ENCODE measurements at places on chromosomes 2 and 18.

GRCh38 chr2:147855316-147855715 is 10.5 kb downstream of the ACVR2A start:
- no peak for DNase-seq

DNA sequence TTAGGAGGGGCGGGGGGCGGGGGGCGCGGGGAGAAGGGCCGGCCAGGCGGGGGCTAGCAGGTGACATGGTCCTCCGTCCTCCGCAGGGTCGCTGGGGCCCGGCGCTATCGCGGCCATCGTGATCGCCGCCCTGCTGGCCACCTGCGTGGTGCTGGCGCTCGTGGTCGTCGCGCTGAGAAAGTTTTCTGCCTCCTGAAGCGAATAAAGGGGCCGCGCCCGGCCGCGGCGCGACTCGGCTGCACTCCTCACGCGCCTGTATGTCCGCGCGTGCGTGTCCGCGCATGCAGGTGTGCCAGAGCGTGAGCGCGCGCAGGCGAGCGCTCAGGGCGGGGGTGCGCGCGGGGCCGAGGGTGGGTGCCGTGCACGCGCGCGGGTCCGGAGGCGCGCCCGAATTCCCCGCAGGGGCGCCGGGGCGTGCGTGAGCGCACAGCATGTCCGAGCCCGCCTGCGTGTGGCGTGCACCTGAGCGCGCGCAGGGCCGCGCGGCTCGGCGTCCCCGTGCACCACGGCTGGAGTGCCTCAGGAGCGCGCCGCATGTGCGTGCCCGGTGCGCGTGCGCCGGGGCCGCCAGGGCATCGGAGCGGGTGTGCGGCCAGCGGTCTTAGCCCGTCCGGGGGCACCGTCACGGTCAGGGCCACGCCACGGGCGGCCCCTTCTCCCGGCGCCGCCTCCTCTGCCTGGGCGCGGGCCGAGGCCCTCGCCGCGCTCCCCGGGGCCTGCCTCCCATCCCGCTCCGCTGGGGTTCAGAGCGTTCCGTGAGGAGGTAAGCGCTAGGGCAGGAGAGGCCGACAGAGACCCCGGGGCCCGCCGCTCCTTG is 6.3 kb downstream of the SNORC start:
- DNase-seq: no peak

DNA sequence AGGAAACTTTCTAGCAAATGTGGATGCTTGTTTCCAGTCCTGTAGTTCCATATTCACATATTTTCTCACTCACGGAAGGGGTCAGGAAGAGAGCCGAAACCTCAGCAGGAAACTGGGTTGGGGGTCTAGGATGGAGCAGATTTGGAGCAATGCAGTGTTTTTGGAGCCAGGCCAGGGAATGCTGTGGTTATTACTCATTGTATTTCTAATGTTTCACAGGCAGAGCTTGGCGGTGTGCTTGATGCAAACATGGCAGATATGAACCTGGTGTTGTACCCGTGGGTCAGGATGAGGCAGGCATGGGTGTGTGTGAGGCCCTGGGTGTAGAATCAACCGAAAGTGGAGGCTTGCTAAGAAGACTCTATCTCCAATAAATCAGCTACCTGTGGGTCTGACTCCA is 34.6 kb upstream of the ACKR3 start:
- no peak for DNase-seq

DNA sequence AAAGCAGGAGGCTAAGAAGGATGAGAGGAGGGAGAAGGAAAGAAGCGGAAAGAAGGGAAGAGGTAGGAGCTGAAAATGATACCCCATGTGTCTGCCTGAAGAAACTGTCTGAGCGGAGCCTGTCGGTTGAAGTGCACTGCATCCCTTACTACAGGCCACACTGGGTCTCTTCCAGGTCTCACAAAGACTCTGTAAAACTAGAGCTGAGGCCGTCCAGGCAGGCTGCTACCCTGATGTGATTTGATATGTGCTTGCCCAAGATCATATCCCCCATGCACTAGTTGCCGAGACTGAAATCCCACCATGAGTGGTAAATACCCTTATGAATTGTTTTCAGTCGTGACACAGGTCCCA is 134.4 kb downstream of the MAIP1 start:
- no peak for DNase-seq

DNA sequence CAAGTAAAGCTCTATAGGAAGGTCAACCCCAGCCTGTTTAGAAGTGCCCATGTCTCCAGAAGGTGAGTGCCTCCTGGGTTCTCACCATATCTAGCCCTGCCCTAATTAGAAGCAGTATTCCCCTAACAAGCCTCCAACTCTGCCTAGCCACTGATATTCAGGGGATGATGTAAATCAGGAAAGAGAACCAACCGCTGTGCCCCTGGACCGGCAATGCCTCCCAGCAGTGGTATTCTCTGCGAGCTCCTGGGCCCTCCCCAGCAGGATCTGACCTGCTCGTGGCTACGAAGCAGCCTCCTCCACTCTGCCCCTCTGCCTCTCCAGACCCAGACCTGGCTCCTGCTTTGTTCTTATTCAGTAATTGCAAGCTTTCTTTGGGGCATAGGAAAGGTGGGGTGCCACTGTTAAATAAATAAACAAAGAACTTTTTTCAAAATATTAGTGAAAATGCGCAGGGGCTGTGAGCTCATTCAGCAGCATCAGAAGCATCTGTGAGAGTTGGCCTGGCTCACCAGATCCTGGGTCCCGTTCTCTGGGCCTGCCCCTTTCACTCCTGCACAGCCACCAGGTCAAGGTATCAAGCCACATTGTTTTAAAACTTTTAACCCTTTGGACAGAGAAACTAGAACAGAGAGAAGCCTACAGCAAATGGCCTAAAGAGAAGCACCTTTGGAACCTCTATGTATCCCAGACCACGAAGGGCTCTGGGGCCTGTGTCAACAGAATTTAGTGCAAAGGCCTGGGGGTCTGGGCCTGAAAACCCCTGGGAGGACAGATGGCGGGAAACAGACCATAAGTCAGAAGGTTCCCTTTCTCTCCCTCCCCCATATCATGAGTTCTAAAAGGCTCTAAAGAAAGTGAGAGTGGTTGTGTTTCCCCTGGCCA is 11.9 kb downstream of the MREG start:
- DNase-seq: no peak

GRCh38 chr2:144686518-144687215 is 166.7 kb upstream of the ZEB2 start:
- no peak for DNase-seq

GRCh38 chr2:83585250-83585649 is 873.8 kb downstream of the SUCLG1 start:
- DNase-seq: no peak

DNA sequence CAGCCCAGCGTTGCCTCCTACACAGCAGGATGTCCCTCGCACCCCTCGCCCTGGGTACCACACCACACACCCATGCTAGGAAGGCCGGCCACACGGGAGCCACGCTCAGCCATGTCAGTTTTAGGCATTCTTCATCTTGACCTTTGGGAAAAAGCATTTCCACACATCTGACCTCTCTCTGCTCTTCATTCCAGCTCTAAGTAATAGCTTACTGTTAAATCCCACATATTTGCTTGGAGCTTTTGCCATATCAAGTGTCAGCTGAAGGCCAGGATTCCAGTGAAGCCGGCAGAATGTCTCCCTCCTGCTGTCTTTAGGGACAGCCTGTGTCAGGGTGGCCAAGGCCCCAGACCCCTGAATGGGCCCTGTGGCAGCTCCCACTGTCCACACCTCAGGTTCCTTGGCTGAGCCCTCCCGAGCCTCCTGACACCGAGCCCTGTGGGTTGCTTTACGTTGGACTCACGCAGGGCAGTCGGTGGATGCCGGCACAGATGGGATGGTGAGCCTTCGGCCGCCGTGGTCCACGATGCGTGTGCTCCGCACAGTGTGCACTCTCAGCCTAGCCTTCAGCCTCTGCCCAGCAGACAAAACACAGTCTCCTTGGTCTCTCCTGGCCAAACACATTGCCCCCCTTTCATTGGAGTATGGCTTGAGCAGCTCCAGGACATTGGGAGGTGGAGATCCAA is 202.0 kb downstream of the SEPTIN10 start:
- DNase-seq: no peak

DNA sequence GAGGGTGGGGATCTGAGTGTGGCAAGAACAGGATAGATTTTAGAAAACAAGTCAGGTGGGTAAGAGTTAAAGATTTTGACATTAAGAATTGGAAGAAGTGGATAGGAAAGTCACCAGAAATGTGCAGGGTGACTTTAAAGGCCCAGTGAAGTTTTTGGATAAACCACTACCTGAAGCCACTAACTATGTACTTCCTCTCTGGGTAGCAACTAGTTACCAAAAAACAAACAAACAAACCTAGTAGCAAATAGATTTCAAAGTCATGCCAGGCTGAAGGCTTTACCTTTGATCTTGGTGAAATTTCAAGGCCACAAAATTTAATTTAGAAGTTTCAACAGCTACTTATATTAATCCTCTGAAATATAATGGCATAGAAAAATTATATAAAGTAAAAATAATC is 42.5 kb downstream of the PSMA8 start:
- DNase-seq: no peak

Data from DND-41 (cell line).